ENCODE measurements at places on chromosomes 5 and 9.

GRCh38 chr5:175254155-175254554 is 189.8 kb downstream of the DRD1 start:
- no peak for DNase-seq

GRCh38 chr5:139407517-139407916 is 3.6 kb upstream of the SPATA24 start:
- no peak for DNase-seq

DNA sequence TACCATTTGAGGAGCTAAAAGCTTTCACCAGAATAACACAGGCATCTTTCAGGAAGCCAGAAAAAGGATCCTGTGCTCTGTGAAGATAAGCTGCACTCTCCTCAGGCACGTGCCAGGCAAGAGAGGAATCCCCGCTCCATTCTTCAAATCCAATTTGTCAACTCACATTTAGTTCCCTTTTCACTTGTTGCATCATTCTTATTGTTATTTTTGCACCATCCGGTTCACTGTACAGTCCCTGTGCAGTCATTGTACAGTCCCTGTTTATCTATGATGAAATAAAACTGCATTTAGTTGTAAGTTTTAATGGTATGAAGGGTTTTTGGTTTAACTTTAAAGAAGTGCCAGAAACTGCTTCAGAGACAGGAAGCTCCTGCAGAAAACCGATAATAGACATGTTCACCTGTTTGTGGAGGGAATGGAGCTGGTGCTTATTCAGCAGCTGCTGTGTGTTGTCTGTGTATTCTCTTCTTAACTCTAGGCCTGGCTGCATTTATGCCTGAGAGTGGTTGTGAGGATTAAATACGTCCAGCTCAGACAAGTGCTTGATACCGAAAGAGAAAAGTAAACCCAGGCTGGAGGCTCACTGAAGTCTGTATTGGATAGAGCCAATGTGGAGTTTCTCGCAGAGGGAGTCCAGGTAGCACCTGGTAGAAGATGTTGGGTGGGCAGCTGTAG is 22.4 kb downstream of the IFNW1 start:
- DNase-seq, result no peak

- DNase-seq, result no peak
Measured at GRCh38 chr5:147780924-147781573, 1.5 kb downstream of the JAKMIP2 start.

GRCh38 chr5:119426057-119426456 is 26.2 kb upstream of the HSD17B4 start:
- DNase-seq, result no peak

DNA sequence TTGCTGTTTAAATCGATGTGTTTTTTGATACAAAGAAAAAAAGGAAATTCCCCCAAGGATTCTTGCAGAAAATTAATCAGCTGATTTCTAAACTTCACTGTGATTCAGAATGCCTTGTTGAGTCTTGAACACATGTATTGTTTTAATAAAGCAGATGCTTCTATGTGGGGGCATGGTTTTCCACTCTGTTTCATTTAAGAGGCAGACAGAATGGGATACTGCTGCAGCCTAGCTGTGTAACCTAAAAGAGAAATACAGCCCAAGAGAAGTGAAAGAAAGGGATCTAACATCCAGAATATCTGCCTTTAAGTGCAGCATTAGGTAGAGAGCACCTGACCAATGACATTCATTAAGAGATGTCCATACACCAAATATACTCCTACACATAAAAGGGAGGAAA is 365.1 kb upstream of the CCNH start:
- no peak for DNase-seq

DNA sequence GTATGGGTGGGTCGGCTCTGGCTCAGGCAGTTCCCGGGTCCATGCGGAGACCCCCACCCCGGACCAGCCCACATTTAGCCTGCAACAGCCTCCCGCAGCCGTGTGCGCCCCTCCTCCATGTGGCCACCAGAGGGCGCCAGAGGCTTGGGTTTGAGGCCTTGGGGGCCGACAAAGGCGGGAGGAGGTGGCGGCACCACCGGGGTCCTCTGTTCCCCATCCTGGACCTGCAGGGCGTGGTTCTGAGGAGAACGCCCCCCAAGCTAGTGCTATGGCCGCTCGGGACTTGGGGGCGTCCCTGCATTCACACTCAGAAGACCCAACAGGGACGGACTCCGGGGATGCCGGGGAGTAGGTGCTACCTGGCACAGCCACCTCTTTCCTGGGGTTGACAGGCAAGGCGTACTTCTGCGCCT is 16.5 kb downstream of the ASS1 start:
- peak; percentile 55 for DNase-seq

DNA sequence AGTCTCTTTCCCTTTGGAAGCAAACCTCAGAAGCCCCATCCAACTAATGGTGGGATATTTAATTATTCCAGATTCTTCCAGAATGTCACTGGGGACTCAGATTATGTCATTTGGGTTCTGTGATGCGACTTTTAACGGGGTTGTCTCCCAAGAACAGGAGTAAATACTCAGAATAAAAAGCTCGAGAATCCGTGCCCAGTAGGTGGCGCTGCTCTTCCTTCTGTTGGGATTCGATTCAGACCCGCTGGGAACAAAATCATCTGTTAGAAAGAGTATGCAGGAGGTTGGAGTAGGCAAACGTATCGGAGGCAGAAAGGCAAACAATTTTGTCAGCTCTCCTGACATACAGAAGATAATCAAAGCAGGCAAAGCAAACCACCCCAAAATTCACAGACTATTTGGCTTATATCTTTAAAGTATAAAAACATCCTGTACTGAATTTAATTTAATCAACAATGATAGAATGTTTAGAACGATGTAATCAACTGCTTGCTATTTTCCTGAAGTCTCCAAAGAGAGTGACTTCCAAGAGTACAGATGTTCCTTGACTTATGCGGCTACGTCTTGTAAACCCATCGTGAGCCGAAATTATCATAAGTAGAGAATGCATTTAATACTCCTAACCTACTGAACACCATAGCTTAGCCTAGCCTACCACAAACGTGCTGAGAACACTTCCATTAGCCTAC is 169.8 kb upstream of the RAI14 start:
- DNase-seq, result peak; percentile 82

DNA sequence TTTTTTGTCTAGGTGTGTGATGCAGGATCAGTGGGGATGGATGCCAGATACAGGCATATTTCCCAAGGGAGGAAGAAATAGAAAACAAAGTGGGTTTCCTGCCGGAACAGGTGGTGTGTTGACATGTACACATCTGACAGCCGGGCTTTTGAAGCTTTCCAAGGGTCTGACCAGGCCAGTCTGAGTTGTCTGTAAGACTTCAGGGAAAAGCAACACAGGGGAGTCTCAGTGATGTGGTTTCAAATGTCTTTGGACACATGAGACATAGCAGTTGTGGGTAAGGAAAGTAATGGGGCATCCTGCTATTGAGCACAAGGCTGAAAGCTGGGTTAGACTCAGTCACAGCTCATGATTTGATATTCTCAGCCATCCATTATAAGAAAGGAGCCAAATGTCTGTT is 274.9 kb downstream of the PIK3R1 start:
- no peak for DNase-seq

DNA sequence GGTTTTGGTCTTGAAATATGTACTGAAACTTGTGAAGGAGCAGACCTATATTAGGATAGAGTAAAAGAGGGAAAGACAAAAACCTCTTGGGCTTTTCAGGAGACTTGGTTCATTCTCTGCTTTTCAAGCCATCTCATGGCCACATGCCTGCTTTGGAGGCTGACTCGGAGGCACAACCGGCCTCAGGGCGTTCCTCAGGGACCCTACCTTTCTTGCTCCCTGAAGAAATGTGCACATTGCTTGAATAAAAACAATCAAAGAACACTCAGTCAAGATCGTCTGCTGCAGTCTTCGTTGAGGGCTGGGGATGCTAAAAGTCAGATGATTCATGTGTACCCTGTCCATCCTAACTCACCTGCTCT is 994 bp downstream of the IRGM start:
- no peak for DNase-seq

DNA sequence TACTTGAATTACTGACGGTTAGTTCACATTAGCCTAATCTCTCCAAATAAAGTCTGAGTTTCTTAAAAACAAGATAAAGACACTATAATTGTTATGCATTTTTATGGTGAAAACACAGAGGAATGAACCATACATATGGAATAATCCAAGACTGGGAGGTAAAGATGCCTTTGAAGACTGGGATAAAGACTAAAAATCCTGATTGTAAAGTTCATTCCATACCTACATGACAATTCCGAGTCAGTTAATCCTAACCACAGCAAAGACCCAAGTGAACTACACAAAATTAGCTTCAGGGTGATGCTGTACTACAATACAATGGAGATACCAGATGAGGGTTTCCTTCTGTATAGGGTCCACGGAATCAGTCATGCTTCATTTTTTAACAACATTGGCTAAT is 6.3 kb downstream of the AP3B1 start:
- no peak for DNase-seq

DNA sequence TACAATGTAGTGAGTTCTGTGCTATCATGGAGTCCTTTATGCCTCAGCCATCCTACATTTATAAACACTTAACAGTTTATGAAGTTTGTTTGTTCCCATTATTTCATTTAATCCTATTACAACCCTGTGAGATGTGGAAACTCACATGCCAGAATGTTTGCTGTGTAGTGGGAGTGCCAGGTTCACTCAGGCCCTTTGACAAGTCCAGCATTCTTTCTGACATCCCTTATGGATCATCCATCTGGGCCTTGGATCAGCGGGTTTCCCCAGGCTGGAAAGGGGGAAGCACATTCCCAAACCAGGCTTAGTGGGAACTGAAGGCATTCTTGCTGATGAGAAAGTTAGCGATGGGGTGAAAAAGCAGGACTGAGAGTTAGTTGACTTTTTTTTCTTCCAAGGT is 128.1 kb upstream of the OTULINL start:
- no peak for DNase-seq

- no peak for DNase-seq
Measured at GRCh38 chr9:13814647-13815400, 499.1 kb downstream of the NFIB start.

- DNase-seq, result no peak
Measured at GRCh38 chr5:80399526-80400239, 8.2 kb upstream of the ZFYVE16 start.

GRCh38 chr5:178131446-178131996 is 707 bp downstream of the RMND5B start:
- no peak for DNase-seq

DNA sequence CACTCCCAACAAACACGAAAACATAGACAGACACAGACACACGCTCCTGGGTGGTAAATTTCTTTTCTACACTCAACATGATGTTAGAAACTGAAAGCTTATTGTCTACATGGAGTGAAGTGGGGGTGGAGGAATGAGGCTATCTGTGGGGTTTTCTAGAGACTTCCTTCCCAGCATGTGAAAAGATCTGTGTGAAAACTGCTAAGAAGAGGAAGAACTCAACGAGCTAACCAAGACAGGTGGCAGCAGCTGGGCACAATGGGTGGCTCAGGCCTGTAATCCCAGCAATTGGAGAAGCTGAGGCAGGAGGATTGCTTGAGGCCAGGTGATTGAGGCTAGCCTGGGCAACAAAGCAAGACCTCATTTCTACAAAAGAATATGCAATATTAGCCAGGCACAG is 7.6 kb downstream of the FYB1 start:
- no peak for DNase-seq

- no peak for DNase-seq
Measured at GRCh38 chr5:169248550-169248949, 52.4 kb downstream of the SLIT3 start.

Data from omental fat pad (tissue), 4 donors.